NCI-H1105 (cell line): ENCODE measurements at places on chromosomes 6 and 20.

DNA sequence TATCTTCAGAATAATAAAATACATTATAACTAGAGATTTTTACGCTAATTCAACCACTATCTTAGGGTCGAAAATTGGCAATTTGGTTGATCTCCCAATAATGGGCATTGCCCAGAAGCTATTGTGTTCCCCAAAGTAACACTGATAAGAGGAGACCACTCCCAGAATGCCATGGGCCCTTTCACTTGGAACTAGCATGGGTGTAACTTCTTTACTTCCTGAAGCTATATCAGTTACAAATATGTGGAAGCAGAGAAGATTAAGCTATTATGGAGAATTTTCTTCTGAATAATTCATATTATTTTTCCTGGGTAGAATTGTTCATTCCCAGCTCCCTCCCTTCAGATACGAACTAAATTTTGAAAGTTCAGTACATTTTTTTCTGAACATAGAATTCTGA lies 48.2 kb upstream of the JAG1 start:
- no peak for DNase-seq

DNA sequence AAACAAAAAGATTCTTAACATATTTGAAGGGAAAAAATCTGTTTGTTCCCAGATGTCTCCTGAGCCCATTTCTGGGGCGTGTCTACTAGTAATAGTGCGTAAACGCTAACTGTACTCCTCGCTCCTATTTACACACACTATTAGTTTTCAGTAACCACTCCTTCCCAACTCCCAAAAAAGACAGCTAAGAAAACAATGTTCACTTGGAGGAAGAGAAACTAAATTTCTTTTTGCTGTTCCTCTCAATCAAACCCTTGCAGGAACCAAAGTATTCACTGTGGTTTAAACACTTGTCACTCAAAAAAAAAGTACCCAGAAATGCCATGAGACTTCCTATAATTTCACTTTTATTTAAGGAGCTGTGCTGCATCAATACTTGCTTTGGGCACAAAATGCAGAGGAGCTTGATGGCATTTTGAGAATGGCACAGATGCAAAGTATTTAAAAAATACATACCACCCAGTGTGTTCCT lies 118.2 kb downstream of the BACH2 start:
- no peak for DNase-seq

- DNase-seq = no peak
Observed at GRCh38 chr6:148793721-148794120, 46.9 kb downstream of the UST start.

- DNase-seq = no peak
Observed at GRCh38 chr20:32477594-32478512, 107.3 kb downstream of the NOL4L start.

- DNase-seq = no peak
Observed at GRCh38 chr6:165793287-165793825, 130.3 kb upstream of the PDE10A start.

DNA sequence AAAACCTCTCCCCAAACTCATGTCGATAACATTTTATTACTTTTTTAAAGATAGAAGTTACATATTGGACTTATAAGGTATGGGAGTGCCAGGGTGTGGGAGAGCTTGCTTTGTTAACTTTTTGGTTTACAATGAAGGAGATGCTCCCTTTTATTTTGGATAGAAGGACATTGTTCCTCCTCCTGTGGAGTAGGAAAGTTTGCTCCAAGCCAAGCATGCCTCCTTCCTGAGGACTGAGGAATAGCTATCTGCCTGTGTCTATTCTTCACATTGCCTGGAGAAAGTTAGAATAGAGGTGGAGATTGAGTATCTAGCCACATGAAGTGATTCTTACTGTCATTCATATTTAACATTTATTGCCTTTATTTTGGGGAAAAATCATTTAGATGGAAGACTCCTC lies 71.9 kb downstream of the EYA4 start:
- DNase-seq = no peak

DNA sequence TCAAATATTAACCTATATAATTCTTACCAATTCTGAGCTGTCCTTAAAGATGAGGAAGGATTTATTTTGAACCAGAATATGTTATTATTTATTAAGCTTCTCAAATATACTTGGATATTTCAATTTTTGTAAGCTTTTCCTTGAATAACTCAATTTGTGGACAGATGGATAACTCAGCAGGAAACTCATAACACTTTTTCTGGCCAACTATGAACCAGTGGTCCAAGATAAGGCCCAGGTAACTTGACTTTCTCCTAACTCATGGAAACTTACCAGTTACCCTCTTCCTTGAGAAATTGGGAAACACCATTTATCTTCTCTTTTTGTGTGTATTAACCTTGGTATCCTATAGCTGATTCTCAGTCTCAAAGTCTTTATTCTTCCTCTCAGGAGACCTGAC lies 427.5 kb upstream of the SYNCRIP start:
- DNase-seq = no peak

DNA sequence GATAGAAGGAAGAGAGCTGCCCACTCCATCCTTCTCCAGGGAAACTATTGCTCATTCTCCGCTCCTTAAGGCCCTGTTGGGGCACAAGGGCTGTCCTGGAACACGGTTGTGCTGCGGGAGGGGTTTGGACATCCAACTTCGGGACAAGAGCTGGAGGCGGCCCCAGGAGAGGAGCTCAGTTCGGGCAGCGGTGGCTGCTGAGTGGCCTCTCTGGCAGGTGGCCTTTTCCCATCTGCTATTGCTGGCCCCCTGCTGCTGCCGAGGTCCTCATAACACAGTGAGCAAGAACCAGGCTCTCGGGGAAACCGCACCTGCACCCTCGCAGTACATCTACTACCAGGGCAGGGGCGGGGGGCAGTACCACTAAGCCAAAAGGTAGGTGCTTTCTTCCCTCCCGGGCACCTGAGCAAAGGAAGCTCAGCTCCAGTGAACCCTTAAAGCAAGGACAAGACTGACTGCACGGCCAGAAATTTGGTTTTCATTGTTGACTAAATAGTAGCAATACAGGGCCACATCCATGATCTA lies 63.7 kb downstream of the PSMG4 start:
- no peak for DNase-seq

- no peak for DNase-seq
Observed at GRCh38 chr6:106677282-106677681, 47.9 kb downstream of the QRSL1 start.

DNA sequence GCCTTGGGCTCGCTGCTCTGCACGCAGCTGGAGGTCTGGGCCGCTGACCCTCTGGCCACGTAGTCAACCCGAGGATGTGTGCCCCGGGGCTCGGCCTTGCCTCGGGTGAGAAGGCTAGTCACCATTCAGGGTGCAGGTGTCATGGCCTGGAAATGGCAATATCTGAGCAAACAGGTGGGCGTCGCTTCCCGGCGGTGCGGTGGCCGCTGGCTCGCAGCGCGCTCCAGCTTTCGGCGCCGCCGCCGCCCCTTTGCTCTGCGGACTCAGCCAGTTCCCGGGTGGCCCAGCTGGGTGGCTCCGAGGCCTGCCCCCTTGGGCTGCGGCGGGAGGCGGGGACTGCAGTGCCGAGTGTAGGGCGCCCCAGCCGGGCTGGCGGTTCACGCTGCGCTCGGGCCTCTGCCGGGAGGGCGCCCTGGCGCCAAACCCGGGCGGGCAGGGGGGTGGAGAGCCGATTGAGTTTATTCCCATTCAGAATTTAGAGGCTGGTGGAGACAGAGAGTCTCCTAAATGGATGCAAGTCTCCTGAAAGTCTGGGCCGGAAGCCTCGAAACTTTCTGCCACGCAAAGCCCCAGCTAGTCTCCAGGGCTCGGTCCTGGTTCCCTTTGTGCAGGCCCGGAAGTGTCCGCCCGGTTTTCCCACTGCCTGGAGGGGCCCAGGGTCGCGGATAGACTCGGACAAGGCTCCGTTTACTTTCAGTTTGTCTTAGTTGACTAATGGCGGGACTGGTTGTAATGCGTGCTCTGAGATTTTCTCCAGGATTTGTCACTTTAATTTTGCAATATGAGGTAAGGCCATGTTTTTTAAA lies 11.3 kb upstream of the TFAP2A start:
- no peak for DNase-seq

DNA sequence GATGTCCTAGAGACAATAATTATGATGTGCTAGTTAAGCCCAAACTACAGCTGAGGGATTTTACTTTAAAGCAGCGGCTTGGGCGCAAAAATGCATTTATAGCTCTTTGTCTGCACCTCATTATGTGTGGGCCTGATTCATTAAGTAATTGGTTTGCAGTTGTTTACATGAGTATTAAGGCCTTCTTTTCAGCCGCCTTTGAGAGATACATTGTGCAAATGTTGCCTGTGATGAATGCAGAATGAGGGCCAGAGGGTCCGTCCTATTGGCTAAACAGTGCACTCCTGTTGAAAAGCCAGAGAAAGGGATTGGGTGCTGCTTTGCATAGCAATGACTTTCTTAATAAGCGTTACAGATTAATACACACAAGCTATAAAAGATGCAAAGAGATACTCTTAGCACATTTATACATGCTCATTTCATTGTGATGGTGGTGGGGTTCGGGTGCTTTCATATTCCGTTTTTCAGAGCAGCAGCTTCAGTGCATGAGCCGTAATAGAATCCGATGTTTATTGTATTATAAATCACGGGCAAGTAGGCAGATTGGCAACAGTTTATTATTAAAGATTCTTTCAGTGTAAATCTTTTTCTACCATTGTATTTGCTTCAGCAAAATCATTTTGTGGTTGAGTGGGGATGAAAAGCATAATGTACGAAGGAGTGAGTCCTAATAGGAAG lies 68.2 kb upstream of the XRN2 start:
- no peak for DNase-seq

DNA sequence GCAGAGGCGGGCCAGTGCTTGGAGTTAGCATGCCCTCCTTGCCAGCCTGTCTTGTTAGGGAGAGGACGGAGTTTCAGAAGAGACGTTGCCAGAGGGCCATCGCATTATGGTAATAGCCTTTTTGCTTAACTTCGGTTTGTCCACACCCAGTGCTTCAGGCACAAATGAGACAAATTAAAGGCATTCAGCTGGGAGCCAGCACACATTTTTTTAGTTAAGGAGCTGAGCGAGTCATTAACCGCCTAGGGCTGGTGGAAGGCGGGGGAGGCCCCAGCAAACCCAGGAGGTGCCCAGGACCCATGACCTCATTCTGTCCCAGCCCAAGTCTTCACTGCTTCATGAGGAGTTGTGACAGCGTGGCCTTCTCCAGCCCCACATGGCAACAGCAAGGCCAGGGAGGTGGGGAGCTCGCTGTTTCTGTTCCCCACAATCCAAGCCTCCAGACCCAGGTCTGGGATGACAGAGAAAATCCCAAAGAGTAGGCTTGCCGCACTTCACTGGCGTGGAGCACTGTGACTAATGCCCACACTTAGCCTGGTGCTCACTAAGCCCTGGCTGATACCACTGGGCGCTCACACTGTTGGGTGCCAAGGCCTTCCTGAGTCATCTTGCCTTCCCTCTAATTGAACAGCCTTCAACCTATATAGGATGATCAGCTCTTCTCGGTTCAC lies 237.1 kb downstream of the ANKRD60 start:
- no peak for DNase-seq

GRCh38 chr20:10761232-10761631 lies 87.4 kb upstream of the JAG1 start:
- no peak for DNase-seq

GRCh38 chr6:38173909-38174308 lies 354.4 kb downstream of the ZFAND3 start:
- no peak for DNase-seq

DNA sequence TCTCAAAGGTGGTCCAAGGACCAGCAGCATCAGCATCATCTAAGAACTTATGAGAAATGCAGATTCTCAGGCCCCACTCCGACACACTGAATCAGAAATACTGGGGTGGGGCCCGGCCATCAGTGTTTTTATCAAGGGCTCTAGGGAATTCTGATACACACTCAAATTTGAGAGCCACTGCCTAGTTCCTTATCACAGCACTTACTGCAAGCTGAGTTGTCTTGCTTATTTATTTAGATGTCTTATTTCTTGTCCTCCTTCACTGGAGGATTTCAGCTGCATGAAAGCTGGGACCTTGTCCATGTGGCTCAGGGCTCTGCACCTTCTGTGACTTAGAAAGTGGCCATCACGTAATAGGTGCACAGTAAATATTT lies 139.4 kb upstream of the RREB1 start:
- DNase-seq = no peak

- DNase-seq = no peak
Observed at GRCh38 chr20:53652859-53653517, 59.3 kb upstream of the ZNF217 start.

- no peak for DNase-seq
Observed at GRCh38 chr20:15706719-15707118, 866.5 kb downstream of the KIF16B start.

GRCh38 chr6:45556828-45557227 lies 179.1 kb upstream of the SUPT3H start:
- no peak for DNase-seq

GRCh38 chr6:5622276-5623005 lies 361.1 kb downstream of the FARS2 start:
- no peak for DNase-seq

- no peak for DNase-seq
Observed at GRCh38 chr6:167345960-167346359, 21.1 kb downstream of the TTLL2 start.

- no peak for DNase-seq
Observed at GRCh38 chr20:13822459-13822858, 37.6 kb downstream of the NDUFAF5 start.

GRCh38 chr6:135985471-135985870 lies 134.0 kb downstream of the PDE7B start:
- DNase-seq = no peak

GRCh38 chr6:29171736-29172135 lies 1.0 kb downstream of the OR2J2 start:
- DNase-seq = no peak

- DNase-seq = no peak
Observed at GRCh38 chr6:24140591-24140990, 14.6 kb downstream of the NRSN1 start.

- DNase-seq = no peak
Observed at GRCh38 chr6:80226151-80226550, 119.7 kb downstream of the BCKDHB start.

- DNase-seq = no peak
Observed at GRCh38 chr20:4152696-4153235, 137.4 kb upstream of the RNF24 start.

DNA sequence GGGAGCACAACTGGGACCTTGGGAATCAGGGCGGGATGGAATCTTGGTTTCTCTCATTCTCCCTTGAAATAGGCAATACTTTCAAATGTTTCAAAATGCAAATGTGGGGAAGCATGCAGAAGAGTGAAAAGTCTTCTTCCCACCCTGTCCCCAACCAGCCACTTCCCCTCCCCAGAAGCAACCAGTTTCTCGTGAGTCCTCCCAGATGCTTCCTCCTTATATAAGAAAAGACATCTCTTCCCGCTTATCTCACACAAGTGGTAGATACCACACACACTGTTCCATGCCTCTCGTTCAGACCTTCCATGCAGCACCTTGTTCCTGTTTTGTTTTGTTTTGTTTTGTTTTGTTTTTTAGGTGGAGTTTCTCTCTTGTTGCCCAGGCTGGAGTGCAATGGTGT lies 25.1 kb downstream of the HCK start:
- DNase-seq = no peak

GRCh38 chr6:37137201-37138090 lies 32.5 kb upstream of the PIM1 start:
- DNase-seq = no peak

GRCh38 chr6:167550941-167551627 lies 226.2 kb downstream of the TTLL2 start:
- DNase-seq = peak; percentile 20
